CD14-positive monocyte (primary cell): ENCODE measurements at places on chromosomes 2 and 18.
A peak's percentile ranks its signal among the peaks of the same experiment; 100 is the strongest.

- no peak for DNase-seq
Measured at GRCh38 chr2:216536734-216537210, 38.1 kb downstream of the RPL37A start.

GRCh38 chr2:110714452-110715224, 17.7 kb upstream of the ACOXL start:
- DNase-seq: no peak

DNA sequence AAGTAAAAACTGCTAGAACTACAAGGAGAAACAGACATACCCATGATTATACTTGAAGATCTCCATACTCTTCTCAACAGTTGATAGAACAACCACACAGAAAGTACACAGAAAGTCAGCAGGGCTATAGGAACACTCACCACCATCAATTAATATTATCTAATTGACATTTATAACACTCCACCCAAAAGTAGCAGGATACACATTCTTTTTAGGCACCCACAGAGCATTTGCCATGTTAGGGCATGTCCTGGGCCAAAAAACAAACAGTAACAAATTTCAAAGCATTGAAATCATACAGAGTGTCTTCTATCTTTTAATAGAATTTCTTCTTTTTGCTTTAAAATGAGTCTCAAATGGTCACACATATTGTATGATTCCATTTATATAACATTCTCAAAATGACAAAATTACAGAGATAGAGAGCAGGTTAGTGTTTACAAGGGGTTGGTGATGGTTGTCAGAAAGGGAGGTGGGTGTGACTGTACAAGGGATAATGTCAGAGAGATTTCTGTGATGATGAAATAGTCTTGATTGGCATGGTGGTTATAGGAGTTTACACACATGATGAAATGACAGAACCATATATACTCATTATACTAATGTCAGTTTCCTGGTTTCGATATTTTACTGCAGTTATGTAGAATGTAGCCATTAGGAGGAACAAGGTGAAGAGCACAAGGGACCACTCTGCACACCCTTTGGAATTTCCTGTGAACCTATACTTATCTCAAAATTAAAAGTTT, 82.8 kb downstream of the NCK2 start:
- peak; percentile 61 for DNase-seq

GRCh38 chr18:44816477-44816876, 135.8 kb downstream of the SETBP1 start:
- DNase-seq: no peak

DNA sequence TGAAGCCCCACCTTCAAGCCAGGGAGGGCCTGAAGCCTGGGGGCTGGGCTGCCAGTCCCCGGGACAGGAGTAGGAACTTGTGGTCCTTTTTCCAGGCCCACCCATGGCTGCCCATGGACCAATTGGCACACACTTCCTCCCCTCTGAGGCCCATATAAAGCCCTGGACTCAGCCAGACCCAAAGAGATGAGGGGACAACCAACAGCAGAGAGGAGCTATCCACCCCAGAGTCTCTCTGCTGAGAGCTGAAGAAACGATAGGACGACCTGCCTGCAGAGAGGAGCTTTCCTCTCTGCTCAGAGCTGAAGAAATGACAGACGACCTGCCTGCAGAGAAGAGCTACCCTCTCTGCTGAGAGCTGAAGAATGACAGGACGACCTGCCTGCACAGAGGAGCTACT, 43.8 kb upstream of the PEX13 start:
- DNase-seq: no peak

- no peak for DNase-seq
Measured at GRCh38 chr2:83305758-83306378, 1153.2 kb downstream of the SUCLG1 start.

DNA sequence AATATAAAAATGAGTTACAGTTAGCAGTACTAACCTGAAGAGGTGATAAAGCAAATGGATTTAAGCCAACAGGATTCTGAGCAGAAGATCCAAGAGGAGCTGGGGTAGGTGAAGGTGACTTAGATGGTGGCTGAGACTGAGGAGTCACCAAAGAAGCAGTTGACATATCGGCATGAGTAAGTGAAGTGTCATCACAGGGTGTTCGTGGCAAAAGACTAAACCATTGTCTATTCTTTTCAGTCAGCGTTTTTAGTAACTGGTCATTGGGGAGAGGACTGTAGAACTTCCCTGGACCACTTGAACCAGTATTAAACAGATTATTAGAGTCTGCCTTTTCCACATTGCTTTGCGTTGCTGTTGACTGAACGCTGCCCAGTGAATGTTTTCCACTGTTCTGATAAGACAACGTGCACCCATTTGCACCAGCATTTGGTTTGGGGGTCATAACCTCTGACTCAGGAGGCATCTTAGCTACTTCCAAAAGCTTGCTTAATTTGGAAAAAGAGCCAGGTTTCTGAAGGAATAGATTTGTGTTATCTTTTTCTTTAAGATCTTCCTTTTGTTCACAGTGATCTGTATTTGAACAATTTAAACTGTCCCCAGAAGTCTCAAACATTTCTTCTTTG, 63.3 kb upstream of the WDSUB1 start:
- no peak for DNase-seq

DNA sequence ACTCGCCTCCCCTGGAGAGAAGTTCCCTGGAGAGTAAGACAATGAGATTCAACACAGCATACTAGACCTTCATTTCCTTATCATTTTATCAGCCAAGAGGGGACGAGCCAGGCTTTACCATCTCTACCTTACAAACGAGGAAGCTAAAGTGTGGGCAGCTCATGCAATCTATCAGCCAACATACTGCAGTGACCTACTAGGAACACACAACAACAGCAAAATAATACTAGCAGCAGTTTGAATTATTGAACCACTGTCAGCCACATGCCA, 60.0 kb upstream of the TEX51 start:
- DNase-seq: no peak

- DNase-seq: no peak
Measured at GRCh38 chr2:242031481-242032019, 162.0 kb downstream of the RTP5 start.

DNA sequence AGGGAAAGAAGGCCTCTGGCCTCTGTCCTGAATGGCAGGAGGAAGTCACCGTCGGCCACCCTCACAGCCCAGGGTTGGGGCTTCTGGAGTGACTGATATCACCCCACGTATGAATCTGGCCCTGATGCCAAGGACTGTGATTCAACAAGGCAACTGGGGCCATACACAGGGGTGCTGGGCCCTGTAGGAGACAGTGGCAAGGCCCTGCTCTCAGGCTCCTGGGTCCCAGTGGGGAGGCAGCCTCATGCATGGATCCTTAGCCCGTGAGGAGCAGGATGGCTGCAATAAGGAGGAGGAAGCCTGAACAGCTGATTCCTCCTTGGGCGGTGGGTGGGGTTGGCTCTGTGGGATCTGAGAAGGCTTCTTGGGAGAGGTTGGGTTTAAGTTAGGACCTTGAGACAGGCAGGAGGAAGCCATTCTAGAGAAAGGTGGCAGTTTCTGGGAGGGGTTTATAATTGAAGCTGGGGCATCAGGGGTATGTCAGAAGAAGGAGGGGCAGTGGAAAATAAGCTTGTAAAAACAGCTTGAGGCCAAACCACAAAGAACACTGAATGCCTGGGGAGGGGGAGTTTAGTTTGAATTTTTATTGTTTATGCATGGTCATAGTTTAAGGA, 42.8 kb upstream of the LAPTM4A start:
- DNase-seq: no peak
